ENCODE measurements at places on chromosomes 4 and X.

- DNase-seq = no peak
Observed at GRCh38 chr4:164138521-164138920, 615.4 kb upstream of the SMIM31 start.

DNA sequence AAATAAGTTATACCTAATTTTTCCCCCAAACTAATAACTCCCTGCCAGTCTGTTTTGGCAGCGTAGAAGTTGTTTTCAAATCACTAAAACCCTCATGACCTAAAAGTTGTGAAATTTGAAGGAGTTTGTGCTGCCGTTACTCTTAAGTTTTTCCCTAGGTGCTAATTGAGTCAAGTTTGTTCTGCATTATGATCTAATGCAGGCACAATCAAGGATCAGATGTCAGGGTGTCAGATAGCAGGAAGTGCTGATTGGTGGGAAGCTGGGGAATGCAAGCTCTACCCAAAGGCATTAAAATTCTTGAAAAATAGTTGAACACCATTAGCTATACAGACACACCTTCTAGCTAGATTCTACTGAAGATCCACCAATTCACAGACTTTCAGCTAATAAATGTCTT, 51.9 kb downstream of the ARX start:
- DNase-seq = no peak

DNA sequence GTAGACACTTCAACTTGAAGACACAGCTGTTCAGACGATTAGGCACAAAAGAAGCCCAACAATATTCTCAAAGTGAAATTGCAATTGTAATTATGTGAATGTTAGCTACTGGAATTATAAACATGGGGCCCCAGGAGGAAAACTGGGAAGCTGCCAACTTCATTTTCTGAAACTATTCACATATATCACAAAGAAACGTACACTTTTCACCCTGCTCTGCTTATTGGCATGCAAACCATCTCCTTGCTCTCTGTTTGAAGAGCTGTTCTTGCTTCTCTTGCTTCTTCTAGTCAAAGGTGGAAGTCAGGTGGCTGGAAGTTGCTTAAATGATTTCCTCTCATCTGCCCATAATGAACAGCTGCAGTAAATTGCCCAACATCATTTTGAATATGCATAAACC, 320.1 kb downstream of the CFAP299 start:
- DNase-seq = no peak

GRCh38 chr4:24260923-24261564, 323.3 kb downstream of the DHX15 start:
- DNase-seq = no peak

GRCh38 chrX:64642482-64642881, 247.2 kb upstream of the MTMR8 start:
- no peak for DNase-seq

DNA sequence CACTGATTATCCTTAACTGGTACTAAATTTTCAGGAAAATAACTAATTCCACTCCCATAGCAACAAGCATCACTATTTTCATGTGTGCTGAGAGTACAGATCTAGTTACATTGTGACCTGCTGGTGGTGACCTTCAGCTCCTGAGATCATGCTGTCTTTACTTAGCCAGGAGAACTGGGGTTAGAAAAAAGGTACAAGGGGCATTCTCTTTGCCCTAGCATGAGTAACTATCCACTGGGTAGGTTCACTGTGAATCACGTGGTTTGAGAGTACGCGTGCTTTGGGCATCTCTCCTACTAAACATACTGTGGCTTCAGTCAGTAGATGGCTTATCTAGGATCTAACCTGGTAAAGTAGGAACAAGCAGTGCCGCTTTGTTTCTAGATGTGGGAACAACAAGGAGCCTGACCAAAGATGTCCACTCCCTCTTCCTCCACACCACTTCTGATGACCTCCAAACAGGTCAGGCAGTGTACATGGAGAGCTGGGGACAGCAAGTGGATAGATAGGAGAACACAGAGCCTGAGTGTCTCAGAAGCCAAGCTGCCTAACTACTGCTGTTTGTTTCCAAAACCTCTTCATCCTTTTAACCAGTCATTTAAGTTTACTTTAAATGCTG, 90.2 kb downstream of the CBR4 start:
- no peak for DNase-seq

GRCh38 chr4:819401-820229, 6.3 kb downstream of the CPLX1 start:
- DNase-seq = no peak

DNA sequence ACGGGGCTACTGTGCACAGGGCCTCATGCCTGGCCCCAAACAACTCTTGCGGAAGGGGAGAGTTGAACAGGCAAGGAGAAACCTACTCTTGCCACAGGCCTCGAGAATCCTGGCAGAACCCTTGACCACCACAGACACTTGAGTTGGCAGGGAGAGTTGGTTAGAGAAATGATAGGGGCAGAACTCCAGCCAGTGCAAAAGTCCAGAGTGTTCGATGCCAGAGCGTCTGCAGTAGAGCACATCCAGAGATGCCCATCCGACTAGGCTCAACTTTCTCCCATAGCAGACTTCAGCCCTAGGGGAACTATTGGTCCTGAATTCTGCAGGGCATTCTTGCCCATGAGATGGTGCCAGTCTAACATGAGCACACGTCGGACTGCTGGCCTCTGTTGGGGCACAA, 45.4 kb upstream of the RADX start:
- no peak for DNase-seq

GRCh38 chrX:44470816-44471215, 71.8 kb downstream of the FUNDC1 start:
- no peak for DNase-seq

DNA sequence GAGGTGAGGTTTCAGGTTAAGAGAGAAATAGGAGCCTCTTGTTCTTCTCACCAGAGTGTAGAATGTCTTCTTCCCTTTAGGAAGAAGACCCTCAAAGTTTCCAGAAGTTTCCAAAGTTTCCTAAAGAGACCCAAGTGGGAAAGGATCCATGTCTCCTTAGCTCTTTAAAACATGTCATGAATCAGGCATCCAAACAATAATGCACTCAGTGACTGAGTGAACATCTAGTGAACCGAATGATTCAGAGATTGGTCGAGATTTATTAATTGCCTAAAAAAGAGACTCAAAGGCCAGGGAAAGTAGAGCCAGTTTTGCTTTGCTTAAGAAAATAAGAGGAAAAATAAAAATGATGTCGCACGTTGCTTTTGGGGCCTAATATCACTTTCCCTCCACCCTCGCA, 29.4 kb downstream of the FGF5 start:
- DNase-seq = no peak

GRCh38 chr4:140595065-140595464, 26.3 kb upstream of the UCP1 start:
- DNase-seq = no peak

GRCh38 chr4:154779362-154779947, 1.6 kb upstream of the RBM46 start:
- no peak for DNase-seq

DNA sequence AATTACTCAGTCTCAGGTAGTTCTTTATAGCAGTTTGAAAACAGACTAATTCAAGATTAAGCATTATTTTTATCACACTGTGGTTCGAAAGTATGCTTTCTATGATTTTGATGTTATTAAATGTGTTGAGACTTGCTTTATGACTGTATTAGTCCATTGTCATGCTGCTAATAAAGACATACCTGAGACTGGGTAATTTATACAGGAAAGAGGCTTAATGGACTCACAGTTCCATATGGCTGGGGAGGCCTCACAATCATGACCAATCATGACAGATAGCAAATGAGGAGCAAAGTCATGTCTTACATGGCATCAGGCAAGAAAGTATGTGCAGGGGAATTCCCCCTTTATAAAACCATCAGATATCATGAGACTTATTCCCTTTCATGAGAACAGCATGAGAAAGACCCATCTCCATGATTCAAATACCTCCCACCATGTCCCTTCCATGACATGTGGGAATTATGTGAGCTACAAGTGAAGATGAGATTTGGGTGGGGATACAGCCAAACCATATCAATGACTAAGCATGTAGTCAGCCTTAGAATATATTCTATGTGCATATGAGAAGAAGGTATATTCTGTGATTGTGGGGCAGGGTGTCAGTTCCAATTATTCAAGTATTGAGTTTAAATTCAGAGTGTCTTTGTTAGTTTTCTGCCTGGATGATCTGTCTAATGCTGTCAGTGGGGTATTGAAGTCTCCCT, 44.6 kb upstream of the UGT2A1 start:
- no peak for DNase-seq

DNA sequence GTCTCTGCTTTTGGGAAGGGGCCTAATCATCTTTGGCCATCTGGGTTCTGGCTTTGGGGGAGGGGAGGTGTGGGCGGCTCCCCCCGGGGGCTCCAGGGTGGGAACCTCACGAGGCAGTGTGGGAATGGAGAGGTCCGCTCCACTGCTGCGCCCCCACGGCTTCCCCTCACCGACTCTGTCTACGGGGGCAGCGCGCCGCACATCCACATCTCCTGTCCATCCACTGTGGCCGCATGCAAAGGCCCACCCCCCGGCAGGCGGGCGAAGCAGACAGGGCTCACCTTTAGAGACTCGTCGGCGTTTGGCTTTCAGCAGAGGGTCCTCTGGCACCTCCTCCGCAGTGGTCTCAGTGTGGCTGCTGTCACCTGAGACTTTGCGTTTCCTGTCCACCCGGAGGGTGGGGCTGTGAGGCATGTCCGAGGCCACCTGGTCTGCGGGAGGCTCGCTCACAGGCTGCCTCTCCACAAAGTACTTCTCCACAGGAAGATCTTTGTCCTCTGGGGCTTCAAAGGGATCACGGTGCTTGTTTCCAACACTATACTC, 33.6 kb downstream of the BCOR start:
- DNase-seq = no peak

DNA sequence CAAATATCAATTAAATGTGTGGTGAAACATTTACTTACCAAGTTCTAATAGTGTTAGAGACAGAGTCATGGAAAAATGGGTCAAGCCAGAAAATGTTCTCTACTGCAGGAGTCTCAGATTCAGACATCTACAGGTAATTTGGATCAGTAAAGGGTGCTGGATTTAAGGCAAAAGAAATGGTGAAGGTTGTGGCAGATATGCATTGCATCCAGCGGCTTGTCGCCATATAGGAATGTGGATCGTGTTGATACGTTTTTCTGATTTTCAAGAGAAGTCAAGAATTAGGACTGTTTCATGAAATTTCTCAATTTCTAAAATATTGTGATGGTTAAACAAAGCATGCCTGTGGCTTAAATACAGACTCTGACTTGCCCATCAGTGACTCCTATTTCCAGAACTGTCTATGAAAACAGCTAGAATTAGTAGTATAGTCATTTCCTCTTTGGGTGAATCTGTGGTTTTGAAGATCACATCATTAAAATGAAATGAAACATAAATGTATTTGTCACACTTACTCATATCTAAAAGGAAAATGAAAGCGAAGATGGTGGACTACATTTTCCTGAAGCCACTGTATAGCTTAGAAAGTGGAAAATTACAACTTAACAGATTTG, 110.1 kb upstream of the VEGFC start:
- peak; percentile 40 for DNase-seq

GRCh38 chr4:52566136-52567031, 92.7 kb downstream of the USP46 start:
- no peak for DNase-seq

DNA sequence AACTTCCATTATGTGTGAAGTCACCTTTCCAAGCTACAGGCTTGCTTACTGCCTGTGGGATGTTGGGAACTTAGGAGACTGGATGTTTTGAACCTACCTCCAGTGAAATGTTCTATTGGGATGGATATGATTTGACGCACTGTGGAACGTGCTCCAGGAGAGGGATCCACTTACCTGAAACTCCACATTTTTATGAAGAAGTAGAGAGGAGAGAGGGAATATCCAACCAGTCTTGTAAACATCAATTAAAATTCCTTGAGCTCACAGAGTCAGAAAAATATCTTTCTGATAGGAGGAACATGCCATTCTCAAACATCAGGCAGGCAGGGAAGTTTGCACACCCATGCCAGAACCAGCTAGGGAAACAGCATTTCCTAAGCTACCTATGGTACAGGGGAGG, 91.1 kb upstream of the MAOA start:
- DNase-seq = no peak

DNA sequence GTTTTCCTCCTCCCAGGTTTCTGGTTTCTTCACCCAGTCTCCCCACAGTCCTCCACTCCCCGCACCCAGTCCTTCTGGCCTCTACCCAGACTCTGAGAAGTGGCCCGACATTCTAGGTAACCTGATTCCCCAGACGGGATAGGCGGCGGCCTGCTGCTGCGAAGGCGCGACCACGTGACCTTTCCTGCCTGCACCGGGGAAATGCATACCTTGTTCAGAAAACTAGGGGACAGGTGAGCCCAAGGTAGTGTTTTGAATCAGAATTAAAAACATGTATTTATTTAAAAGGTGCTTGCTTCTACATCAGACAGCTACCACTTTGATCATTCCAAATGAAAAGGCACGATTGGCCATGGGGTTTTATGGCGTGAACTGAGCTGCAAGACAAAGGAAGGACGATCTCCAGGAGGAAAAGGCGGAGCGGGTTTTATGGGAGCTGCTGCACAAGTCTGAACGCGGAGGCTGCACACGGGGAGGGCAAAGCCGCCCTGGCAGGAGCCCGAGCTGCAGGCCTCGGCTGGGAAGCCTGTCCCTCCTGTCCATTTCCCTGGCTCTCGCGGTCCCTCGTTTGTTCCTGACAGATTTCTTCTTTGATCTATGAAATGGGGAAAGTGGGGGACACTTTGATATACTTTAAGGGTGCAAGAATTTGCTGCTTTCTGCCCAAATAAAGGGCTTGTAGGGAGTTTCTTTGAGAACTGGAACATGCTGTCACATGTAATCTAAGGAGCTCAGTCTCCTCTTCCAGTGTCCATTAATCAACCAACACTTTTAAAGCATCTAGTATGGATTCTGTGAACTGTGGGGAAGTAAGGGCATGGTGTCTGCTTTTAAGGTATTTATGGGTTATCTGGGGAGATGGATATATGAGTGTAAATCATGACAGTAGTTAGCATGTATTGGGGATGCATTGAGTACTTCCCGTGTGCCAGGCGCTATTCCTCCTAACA, 150.9 kb downstream of the SPRY1 start:
- no peak for DNase-seq

GRCh38 chrX:143632625-143633410, 3.1 kb downstream of the SLITRK4 start:
- DNase-seq = peak; percentile 67

DNA sequence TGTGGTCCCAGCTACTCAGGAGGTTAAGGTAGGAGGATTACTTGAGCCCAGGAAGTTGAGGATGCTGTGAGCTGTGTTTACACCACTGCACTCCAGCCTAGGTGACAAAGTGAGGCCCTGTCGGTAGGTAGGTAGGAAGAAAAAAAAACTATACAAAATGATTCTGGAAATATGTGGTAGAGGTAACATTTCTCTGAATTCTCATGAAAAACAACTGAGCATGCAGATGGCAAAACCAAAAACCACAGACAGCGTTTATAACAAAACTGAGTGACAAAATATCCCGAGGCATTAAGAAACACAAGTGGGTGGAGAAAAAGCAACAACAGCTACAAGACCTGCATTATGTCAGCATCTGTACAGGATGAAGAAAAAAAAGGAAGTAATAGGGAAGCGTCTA, 211.7 kb downstream of the DLG3 start:
- peak; percentile 12 for DNase-seq

- peak; percentile 39 for DNase-seq
Observed at GRCh38 chrX:71532078-71532752, 689 bp upstream of the OGT start.

- no peak for DNase-seq
Observed at GRCh38 chr4:147425019-147425418, 55.9 kb upstream of the EDNRA start.

- no peak for DNase-seq
Observed at GRCh38 chr4:56531149-56531770, 25.7 kb downstream of the ARL9 start.

All from inflammatory macrophage treated with lipopolysaccharide for 1 hour (primary cell).